ENCODE measurements at places on chromosomes 7 and 10.

- no peaks in the 10 kb centered on the region for H3K36me3 ChIP-seq
- DNase-seq = no peak
- H3K27ac ChIP-seq = no peak overlapping the region
- no peaks in the 10 kb centered on the region for H3K4me1 ChIP-seq
Observed at GRCh38 chr7:149790146-149790548, 16.8 kb upstream of the ZNF467 start.

GRCh38 chr10:34795334-34795733 lies 19.8 kb downstream of the PARD3 start:
- no peak overlapping the region for H3K27ac ChIP-seq
- no peaks in the 10 kb centered on the region for H3K4me1 ChIP-seq
- no peak for DNase-seq
- H3K36me3 ChIP-seq = no peaks in the 10 kb centered on the region

- H3K27ac ChIP-seq = peak overlapping the region; percentile 75
- H3K36me3 ChIP-seq = no peaks in the 10 kb centered on the region
- H3K4me3 ChIP-seq = no peak overlapping the region
- DNase-seq = peak; percentile 89
- H3K4me1 ChIP-seq = no peaks in the 10 kb centered on the region
Observed at GRCh38 chr10:122504610-122504950, 43.2 kb downstream of the HTRA1 start.

- no peak for DNase-seq
- H3K4me1 ChIP-seq = no peaks in the 10 kb centered on the region
- H3K36me3 ChIP-seq = no peaks in the 10 kb centered on the region
- no peak overlapping the region for H3K27ac ChIP-seq
- no peaks in the 10 kb centered on the region for H3K27me3 ChIP-seq
Observed at GRCh38 chr7:40885503-40885902, 750.7 kb downstream of the SUGCT start.

- no peaks in the 10 kb centered on the region for H3K36me3 ChIP-seq
- H3K27me3 ChIP-seq = no peaks in the 10 kb centered on the region
- H3K4me1 ChIP-seq = peaks cover 3% of the 10 kb centered on the region
- H3K4me3 ChIP-seq = peak overlapping the region; percentile 28
- DNase-seq = no peak
- peak overlapping the region; percentile 79 for H3K27ac ChIP-seq
Observed at GRCh38 chr7:55086413-55087201, 67.8 kb downstream of the EGFR start.

DNA sequence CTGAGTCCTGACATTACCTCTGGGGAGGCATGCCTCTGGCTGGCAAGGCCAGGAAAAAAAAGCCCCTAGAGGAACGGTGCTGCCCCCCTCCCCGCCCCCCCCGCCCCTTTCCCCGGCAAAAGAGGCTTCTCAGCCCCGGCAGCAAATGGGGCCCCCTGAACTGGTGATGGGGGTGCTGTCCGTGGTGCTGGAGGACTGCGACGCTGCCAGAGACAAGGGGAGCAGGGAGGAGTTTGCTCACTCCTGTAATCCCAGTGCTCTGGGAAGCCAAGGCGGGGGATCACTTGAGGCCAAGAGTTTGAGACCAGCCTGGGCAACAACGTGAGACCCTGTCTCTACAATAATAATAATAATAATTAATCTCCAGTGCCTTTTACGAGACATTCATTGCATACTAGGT lies 23.7 kb downstream of the SRRM3 start:
- H3K27ac ChIP-seq = no peak overlapping the region
- H3K4me3 ChIP-seq = no peak overlapping the region

- DNase-seq = no peak
- no peak overlapping the region for H3K27ac ChIP-seq
Observed at GRCh38 chr10:89173075-89173474, 34.0 kb downstream of the CH25H start.

DNA sequence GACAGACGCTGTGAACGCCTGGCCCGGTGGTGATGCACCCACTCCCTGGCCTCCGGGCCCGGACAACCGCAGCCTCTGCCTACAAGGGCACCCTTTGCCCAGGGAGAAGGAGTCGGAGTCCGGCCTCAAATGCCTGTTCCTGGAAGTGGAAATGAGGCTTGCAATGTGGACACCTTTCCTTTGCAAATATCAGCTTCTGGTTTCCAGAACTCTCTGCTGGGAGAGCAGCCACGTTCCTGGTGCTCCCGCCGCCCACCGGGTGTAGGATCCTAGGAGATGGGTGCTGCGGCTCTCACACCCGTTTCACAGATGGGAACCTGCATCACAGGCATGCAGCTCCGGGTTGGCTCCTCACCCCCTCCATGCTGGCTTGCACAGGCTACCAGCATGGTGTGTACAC lies 2.9 kb downstream of the FOXL3 start:
- no peak overlapping the region for H3K27ac ChIP-seq
- H3K4me3 ChIP-seq = no peak overlapping the region
- DNase-seq = peak; percentile 28

DNA sequence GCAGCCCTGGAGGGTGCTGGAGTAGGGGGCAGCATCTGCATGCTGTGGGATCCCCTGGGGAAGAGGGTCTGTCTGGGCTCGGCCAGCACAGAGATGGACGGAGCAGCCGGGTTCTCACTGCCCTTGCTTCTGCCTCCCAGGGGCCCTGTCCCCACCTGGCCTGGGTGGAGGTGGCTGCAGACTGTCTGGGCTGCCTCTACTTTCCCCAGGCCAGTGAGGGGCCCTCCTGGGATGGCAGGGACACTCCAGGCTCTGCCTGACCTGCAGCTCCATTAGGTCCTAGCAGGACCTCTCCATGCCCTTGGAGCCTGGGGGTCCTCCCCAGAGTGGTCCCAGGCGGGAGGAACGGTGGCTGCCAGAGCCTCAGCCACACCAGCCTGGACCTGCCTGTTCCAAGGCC lies 63.7 kb downstream of the PWWP2B start:
- no peak overlapping the region for H3K4me3 ChIP-seq
- H3K27me3 ChIP-seq = peaks cover 9% of the 10 kb centered on the region
- H3K4me1 ChIP-seq = peaks cover 10% of the 10 kb centered on the region
- no peak overlapping the region for H3K27ac ChIP-seq
- no peaks in the 10 kb centered on the region for H3K36me3 ChIP-seq

GRCh38 chr7:130275826-130276297 lies 9.2 kb downstream of the CPA2 start:
- DNase-seq = no peak
- no peak overlapping the region for H3K4me3 ChIP-seq
- H3K27ac ChIP-seq = no peak overlapping the region
- H3K4me1 ChIP-seq = no peaks in the 10 kb centered on the region
- no peaks in the 10 kb centered on the region for H3K36me3 ChIP-seq
- H3K27me3 ChIP-seq = no peaks in the 10 kb centered on the region

- no peaks in the 10 kb centered on the region for H3K4me1 ChIP-seq
Observed at GRCh38 chr7:138074540-138074939, 1.7 kb upstream of the AKR1D1 start.

GRCh38 chr10:14378387-14378960 lies 47.8 kb upstream of the FRMD4A start:
- H3K27me3 ChIP-seq = no peaks in the 10 kb centered on the region
- no peaks in the 10 kb centered on the region for H3K36me3 ChIP-seq
- H3K4me1 ChIP-seq = no peaks in the 10 kb centered on the region
- no peak overlapping the region for H3K4me3 ChIP-seq
- no peak for DNase-seq

All from breast epithelium (tissue), 4 donors.